Panc1 (cell line): ENCODE measurements at places on chromosomes 16 and 17. TPM values are rescaled to one million over a fixed set of nuclear protein-coding genes. Genes with fewer than 3 reads are reported as not detected.

GRCh38 chr16:50692999-50693781 lies at the start of gene NOD2:
Gene NOD2, plus strand, starts transcription at chr16:50693606. Its CDS starts 5,890 bp downstream, at chr16:50699496.
- DNase-seq: no peak

DNA sequence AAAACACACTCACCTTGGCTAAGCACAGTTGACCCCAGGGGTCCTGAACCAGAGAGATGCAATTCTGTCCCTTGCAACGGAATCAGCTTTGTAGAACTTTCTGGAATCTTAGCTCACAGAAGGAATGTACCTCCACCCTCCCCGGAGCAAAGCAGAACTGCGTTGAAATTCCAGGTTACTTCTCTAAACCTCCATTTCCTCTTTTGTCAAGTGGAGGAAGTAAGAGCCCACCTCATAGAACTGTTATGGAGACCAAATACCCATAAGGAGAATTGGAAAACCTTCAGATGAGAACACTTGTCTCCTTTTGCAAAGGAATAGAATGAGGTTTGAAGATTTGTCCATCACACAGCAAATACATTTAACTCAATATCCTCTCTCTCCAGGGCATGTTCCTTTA lies 86.6 kb upstream of the RBBP6 start:
- DNase-seq: no peak

Gene PPL
- total RNA-seq: 89.4 TPM

DNA sequence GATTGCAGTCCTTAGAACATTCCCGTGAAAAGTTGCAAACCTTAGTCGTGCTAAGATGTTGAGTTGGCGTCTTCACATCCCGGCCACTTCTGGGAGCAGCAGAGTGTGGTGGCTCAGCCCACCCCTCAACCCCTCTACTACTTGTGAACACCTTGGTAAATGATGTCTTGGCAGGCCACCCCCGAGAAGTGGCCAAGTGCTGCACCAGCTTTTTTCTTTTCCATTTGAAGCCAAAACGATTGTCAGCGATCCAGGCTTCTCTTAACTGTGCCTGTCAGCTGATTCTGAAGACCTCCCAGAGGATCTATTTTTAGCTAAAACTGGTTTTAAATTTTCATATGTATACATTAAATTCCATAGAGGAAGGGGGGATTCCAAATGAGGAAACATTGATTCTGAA lies 247.5 kb downstream of the CDH13 start:
- no peak for DNase-seq

Gene AATK
- 3.7 TPM for total RNA-seq

Gene OR1D5
- not detected for total RNA-seq

GRCh38 chr17:27430882-27431491 lies 25.3 kb upstream of the KSR1 start:
- DNase-seq: no peak

Gene TEX14
- total RNA-seq: not detected

GRCh38 chr17:18084256-18084655 lies 3.5 kb upstream of the DRG2 start:
- DNase-seq: no peak

- DNase-seq: no peak
These were observed 221.7 kb upstream of the HSBP1 start for GRCh38 chr16:83586036-83586435.

DNA sequence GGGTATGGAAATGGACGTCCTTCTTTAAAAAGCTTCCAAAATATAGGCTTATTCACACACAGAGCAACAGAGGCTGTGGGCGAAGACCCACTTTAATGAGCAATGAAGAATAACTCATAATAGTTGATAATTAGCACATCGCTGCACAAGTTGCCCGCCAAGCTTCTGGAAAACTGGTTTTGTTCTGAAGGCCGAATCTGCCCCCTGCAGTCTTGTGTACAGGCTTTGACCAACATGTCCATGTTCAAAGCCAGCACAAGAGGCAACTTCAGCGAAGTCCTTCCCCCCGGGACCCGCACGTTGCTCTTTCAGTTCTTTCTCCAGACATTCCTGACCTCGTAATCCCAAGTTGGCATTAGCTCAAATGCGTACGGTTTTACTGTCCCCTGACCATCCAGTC lies 73.3 kb downstream of the IRX5 start:
- no peak for DNase-seq

Gene MYH1
- total RNA-seq: not detected

- no peak for DNase-seq
These were observed 196.6 kb downstream of the SALL1 start for GRCh38 chr16:50954469-50954868.

DNA sequence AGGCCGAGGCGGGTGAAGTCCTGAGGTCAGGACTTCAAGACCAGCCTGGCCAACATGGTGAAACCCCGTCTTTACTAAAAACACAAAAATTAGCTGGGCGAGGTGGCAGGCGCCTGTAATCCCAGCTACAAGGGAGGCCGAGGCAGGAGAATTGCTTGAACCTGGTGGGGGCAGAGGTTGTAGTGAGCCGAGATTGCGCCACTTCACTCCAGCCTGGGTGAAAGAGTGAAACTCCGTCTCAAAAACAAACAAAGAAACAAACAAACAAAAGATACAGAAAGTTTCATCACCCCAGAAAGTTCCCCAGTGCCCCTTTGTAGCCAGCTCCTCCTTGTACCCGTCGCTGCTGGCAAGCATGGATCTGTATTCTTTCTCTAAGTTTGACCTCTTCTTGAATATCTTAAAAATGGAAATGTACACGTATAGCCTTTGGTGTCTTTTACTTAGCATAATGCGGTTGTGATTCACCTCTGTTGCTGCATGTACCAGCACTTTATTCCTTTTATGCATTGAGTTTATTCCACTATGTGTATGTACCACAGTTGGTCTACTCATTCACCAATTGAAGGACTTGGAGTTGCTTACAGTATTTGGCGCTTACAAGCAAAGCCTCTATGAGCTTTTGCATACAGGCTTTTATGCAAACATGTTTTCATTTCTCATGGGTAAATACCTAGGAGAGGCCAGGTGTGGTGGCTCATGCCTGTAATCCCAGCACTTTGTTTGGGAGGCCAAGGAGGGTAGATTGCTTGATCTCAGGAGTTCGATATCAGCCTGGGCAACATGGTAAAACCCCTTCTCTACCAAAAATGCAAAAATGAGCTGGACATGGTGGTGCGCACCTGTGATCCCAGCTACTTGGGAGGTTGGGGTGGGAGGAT lies 87.5 kb upstream of the CLEC18A start:
- no peak for DNase-seq
